ENCODE measurements at places on chromosomes 6 and 20. TPM values are rescaled to one million over a fixed set of nuclear protein-coding genes. Genes with fewer than 3 reads are reported as not detected.

UBE2J1 gene
- polyA plus RNA-seq: 36.2 TPM

DNA sequence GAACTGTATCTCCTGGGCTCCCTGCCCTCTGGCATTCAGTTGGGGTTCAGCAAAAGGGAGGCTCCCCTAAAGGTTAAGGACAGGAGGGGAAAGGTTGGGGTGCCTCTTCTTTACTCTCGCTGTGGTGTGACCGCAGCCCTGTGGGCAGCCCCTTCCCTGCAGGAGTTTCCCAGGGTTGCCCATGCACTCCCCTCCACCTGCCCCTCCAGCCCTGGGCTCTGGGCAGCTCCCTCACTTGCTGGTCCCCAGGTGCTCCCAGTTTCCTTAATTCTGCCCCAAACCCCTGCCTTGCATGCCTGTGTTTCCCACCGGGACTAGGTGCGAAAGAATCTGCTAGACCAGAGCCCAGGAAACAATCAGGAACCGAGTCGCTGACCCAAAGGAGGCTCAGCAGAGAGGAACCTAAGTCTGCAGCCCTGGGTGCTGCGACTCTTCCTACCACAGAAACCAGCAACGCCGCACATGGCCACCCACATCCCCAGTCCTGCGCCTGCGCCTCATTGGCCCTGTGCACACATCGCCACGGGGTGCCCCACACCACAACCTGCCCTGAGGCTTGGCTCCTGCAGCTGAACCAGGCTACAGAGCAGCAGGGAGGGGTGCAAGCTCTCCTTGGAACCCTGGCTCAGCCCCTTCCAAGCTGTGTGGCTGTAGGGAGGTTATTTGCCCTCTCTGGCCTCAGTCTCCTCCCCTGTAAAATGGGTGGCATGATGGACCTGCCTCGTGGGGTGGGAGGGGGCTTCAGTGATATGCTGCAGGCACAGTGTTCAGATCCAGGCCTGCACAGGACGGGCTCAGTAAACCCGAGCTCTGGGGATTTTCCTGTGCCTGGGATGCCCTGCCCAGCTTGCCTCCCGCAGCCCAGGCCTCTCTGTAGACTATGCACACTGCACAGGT lies 487.6 kb downstream of the PREX1 start:
- no peak for DNase-seq

DNA sequence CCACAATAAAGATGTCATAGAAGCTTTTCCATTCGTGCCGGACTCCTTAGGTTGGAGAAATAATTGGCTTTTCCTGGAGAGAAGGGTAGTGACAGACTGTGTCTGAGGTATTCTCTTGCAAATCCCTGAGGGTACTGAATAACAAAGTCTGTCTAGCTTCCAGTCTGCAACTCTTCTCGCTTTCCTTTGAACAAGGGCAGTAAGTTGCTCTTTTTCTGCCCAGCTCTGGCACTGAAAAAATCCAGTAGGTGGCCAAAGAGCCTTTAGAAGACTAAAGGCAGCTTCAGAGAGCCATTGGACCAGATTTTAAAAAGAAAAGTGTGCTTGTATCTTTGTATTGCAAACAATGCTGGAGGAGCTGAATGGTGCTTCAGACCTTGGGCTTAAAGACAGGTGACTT lies 20.7 kb upstream of the RREB1 start:
- peak; percentile 25 for DNase-seq

DNA sequence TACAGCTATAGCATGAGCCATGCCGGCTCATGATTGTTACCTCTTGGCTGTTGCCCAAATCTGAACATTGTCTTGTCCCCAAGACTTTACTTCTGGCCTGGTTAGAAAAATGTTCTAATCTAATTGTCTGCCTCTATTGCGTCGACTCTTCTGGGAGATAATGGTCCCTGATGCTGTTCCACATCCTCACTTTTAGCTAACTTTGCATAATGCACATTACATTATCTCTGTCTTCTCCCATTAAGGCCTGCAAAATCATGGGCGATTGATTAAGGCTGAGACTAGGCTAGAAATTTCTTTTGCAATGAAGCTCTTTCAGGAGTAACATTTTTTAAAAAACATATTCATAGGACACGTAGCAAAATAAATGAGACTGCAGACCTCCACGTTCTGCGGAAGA lies 961.0 kb downstream of the KIF16B start:
- DNase-seq: no peak

GRCh38 chr6:31663126-31663960 lies 1.5 kb downstream of the GPANK1 start:
- no peak for DNase-seq

- no peak for DNase-seq
These were observed 8.9 kb downstream of the FITM2 start for GRCh38 chr20:44302026-44302669.

Measured in muscle of leg (tissue), 16 donors.